AG04449 (cell line): ENCODE measurements at places on chromosomes 3 and 15.
A peak's percentile ranks its signal among the peaks of the same experiment; 100 is the strongest.

DNA sequence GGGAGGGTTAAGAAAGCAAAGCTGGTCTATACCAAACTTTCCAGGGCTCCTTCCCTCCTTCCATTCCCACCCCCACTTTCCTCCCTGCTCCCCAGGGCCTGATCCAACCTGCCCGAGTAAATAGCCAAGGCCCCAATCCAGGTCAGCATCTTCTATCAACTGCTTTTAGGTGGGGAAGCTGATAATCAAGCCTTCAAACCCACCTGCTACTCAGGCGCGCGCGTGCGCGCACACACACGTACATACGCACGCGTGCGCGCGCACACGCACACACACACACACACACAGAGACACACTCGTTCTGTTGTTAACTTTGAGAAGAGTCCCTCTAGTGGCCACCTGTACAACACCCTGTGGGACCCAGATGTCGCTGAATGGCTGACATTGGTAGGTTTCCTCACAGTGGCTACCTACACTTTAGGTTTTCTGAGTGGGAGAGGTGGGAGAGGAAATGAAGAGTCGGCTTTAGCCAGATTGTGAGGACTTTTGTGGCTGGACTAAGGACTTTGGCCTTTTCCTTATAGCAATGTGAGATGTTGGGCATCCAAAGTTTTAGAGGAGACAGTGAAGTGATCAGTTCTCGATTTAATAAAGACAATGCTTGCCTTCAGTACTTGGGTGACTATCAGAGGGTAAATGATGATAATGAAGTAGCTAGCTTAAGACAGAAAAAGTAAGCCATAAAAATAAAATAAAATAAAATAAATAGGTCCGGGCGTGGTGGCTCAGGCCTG lies 179.9 kb upstream of the C2CD4B start:
- DNase-seq: no peak

DNA sequence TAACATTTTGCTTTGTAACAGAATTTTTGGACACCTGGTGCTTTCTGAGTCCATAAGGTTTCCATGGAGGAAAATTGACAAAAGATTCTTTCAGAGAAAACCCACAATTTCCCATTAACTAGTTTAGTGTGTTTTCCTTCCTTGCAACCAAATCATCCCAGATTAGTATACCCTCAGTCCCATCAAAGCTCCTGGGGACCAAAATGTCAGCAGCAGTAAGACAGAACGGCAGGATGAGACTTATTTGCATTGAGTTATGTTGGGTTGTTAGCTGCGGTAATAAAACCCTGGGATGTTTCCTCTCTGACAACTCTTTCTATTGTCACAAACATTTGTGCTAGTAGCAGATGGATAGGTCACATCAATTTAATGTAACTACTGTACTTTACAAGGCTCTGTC lies 32.4 kb upstream of the VPS33B start:
- DNase-seq: no peak

DNA sequence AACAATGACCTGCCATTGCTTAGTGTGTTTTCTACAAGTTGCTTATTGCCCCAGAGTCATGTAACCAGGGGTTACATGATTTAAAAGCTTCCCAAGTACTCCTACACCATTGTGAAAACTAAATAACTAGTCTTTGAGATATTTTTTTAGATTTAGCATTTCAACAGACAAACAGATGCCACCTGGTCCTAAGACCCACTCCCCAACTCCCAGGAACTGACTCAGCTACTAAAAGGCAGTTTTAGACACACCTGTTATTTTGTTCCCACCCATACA lies 28.1 kb upstream of the KBTBD12 start:
- no peak for DNase-seq

- no peak for DNase-seq
These were observed 567.3 kb upstream of the LMCD1 start for GRCh38 chr3:7934362-7934761.

DNA sequence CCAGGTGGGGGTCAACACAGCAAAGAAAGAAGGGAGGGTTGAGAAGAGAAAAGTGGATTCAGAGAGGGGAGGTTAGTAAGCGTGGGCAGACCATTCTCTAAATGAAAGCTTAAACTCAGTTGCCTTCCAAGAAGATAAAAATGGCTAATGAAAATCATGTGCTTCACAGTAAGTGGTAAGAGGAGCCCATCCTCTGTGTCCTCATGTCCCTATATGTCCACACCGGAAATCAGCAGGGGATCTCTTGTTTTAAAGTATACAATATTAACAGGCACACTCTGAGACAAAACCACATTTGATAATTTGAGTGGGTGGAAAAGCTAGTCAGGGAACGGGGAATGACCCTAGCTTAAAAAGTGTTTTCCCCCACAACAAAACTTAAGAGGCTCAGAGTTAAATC lies 4.4 kb upstream of the FOXP1 start:
- no peak for DNase-seq

DNA sequence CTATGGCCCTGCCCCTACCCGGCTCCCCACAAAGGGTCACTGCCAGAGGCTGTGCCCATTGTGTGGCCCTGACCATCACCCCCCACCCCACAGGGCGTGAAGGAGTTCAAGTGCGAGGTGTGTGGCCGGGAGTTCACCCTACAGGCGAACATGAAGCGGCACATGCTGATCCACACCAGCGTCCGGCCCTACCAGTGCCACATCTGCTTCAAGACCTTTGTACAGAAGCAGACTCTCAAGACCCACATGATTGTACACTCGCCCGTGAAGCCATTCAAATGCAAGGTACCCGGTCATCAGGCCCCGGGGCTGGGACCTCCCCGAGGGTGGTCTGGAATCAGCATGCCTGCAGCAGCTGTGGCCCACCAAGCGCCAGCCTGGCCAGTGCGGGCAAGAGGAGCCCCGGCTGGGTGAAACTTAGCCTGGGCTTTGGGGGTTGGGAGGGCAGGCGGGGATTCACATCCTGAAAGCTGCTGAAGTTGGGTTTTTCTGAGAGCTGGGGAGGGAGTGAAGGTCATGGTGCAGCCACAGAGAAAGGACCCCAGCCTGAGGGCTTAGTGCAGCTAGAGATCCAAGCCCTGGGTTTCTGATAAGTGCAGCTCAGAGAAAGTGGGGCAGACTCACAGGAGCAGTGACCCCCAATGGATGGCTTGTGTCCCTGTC lies 29.2 kb downstream of the IDH2 start:
- DNase-seq: no peak

- no peak for DNase-seq
These were observed 45.2 kb downstream of the CDAN1 start for GRCh38 chr15:42691770-42692169.

GRCh38 chr3:101890716-101891115 lies 41.4 kb downstream of the NFKBIZ start:
- DNase-seq: peak; percentile 69

DNA sequence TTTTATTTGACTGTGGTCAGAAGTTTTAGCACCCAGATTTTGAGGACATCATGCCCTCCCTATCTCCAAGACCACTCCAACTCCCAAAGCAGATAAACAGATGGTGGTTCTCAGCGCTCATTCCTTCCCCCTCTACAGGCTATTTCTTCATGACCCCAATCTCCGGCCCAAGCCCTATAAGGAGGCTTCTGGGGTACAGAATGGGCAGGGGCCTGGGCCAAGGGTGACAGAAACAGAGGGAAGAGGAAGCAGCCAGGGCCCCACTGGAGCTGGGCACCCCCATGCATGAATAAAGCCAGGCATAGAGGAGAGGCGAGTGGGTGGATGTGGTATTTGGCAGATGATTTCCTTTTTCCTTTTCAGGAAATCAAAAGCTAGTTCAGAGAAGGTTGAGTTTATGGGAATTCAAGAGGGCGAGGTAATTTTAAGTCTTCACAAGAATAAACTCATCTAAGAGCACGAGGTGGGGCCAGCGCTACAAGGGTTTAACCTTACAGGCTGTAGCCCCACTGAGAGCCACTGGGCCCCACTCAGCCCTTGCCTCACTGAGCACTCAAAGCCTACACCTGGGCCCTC lies 104.8 kb upstream of the HERC1 start:
- no peak for DNase-seq

- peak; percentile 49 for DNase-seq
These were observed 92.4 kb upstream of the HES1 start for GRCh38 chr3:194043516-194043915.

GRCh38 chr3:160544844-160545503 lies 20.4 kb downstream of the KPNA4 start:
- no peak for DNase-seq

DNA sequence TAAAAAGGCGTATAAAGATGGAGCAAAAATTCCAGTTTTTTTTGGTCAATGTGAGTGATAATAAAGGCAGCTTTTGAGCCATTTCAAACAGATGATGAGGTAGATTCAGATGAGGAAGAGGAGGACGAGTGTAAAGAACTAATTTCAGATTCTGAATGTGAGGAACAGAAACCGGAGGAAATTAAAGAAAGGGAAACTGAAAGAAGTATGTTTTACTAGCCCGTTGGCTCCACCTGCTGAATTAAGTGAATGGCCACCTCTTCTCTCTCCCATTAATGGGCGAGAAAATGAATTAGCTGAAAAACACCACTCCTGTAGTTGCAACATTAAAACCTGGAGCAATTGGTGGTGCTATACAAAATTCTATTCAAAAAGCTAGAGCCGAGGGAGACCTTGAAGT lies 55.4 kb downstream of the CYP19A1 start:
- no peak for DNase-seq

DNA sequence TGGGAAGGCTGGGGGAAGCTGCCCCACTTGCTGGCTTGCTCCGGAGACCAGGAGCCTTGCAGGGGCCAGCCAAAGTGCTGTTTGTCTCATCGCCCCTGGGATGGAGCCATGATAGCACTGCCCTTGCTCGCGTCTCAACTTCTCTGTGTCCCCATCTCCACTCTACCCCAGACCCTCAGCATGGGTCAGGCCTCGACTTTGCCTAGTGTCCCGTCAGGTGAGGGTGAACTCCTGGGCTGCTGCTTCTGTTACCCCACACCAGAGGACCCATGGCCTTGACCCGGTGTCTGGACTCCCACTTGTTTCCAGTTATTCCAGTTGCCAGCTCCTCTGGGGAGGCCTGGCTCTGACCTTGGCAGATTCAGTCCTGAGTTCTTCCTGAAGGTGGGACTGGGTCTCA lies 36.5 kb upstream of the DUSP7 start:
- DNase-seq: no peak

GRCh38 chr15:47570451-47570850 lies 146.9 kb upstream of the SEMA6D start:
- DNase-seq: no peak

- DNase-seq: no peak
These were observed 3.5 kb downstream of the PFN2 start for GRCh38 chr3:149967086-149967685.

DNA sequence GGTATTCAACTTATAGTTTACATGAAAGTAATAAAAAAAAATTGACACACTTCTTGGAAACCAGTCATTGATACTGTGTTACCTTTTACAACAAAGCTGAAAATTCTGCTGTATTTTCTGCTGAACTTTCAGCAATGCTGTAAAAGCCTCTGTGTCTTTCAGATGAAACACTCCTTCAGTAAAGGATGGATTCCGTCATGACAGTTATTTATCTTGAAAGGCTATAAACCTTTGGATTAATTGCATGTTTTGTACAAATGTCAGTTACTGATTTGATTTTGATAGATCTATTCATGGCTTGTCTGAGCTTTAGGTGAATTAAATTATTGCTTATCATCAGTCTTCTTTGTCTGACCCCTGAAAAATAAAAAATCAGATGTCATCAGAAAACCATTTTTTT lies 355.1 kb downstream of the NAALADL2 start:
- DNase-seq: no peak

DNA sequence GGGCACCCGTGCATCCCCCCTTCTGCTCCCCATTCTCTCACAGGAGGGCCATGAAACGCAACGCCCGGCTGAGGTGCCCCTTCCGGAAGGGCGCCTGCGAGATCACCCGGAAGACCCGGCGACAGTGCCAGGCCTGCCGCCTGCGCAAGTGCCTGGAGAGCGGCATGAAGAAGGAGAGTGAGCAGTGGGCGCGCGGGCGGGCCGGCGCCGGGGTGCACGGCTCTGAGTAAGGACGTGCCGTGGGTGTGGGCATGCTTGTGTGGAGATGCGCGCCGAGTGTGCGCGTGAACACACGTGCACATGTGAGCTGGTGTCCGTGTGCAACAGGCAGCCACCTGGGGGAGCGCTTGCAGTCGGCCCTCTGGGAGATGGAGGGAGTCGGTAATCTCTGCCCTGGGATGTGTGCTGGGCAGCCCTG lies 28.1 kb downstream of the NR1I2 start:
- no peak for DNase-seq

- DNase-seq: no peak
These were observed 131.6 kb downstream of the SPATA16 start for GRCh38 chr3:173009410-173009809.

DNA sequence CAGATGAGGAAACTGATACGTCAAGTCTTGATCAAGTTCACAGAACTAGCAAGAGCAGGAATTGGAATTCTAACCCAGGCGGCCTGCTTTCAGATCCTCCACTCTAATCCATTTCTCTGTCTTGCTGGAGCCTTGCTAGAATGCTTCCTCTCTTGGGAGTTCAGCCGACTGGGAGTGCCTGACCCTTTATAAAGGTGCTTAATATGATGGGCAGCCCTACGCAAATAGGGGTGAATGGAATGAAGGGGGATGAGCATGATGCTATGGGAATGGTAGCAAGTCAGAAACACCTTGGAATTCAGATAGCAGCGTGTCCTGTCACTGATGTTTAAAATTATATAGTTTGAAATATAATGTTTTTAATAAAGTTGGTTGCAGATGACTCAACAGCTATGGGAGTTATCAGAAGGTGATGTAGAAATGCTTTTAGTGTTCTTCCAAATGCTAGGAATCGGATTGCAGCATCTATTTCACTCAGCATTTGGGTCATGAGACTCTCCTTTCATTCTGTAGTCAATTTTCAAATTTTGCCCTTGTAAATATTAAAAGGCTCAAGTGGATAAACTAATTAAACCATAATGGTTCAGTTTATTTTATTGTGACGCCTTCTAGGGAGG lies 150.7 kb downstream of the FNDC3B start:
- DNase-seq: no peak

DNA sequence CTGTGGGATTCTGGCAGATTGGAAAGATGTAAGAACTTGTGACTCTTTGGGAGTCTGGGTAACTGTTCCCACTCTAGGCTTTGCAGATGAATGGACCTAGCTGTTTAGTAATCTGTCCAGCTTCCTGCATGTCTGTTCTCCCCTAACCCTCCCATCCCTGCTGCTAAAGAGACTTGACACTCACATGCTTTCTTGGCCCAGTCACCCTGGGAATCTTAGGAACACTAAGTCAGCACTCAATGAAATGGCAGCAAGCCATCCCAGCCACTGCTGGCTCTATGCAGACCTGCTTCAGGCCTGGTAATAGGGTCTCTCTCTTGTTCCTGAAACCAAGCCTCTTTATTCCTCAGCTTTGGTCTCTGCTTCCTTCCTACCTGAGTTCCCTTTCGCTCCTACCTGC lies 63.7 kb upstream of the THSD4 start:
- peak; percentile 82 for DNase-seq

GRCh38 chr3:83953417-83954089 lies 1005.2 kb upstream of the CADM2 start:
- DNase-seq: no peak

DNA sequence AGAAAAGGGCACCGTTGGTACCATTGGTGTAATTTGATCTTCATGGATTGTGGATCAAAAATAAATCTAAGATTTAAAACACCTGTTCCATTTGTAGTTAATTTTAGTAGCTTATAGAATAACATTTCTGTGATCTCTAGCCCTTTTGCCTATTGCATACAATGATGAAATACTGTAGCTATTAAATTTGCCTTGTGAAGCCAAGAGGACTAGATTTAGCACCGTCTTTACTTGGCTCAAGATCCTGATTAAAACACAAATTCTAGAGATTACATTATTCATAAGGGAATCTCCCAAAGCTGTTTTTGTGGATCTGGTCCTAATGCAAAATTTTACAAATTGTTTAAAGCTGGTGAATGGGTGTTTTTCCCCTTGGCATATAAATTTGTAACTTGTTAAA lies 8.2 kb downstream of the TBC1D23 start:
- DNase-seq: no peak
